ENCODE measurements at places on chromosomes 5 and 9.
A peak's percentile ranks its signal among the peaks of the same experiment; 100 is the strongest.

DNA sequence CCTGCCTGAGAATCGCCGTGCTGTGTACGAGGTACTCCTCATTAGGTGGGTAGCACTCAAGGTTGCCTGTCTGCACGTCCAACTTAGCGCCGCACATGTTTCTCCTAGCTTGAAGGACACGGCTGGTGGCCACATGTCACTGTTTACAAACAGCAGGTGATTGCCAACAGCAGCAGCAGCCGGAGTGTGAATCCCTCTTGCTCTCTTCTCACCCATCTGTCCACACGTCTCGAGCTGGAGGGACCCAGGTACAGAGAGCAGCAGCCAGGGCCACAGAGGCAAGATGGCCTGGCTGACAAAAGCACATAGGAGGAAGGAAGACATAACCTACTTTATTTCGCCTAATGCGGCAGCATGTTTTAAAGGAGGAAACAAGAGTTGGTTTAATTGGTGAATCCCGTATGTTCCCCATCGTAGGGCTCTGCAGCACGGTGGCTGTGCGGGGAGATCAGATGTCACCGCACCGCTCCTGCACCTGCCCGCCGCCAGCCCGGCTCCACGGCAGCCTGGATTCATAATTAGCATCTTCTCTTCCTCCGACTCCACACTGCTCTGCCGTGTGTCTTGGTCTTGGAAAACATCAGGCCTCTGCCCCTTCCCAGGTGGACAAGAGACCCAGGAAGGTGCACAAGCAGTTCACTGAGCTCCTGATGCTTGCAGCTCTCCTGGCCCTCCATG lies 201.6 kb upstream of the IRX1 start:
- DNase-seq = no peak

DNA sequence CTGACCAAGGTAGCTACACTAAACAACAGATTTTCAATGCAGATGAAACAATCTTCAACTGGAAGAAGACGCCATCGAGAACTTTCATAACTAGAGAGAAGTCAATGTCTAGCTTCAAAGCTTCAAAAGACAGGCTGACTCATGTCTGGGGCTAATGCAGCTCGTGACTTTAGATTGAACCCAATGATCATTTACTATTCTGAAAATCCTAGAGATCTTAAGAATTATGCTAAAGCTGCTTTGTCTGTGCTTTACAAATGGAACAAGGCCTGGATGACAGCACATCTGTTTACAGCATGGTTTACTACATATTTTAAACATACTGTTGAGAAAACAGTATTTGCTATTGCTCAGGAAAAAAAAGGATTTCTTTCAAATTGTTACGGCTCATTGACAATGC lies 54.9 kb downstream of the RICTOR start:
- no peak for DNase-seq

GRCh38 chr9:133166392-133166791 lies 2.7 kb upstream of the GBGT1 start:
- DNase-seq = no peak

DNA sequence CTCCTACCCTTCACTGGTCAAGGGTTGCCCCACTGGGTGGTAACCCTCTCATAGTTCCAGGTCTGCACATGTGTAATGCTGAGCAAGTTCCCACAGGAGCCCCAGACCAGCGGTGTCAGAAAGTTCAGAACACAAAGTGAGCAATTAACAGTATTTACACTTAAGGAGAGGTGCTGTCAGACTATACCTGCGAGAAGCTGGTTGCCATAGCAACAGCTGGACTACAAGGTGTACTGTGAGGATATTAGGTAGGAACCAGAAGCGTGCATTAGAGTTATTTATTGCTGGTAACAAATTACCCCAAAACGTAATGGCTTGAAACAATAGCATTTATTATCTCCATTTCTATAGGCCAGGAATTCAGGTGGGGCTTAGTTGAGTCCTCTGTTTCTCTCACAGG lies 317.0 kb upstream of the RPS23 start:
- DNase-seq = no peak

GRCh38 chr9:120405134-120405533 lies 174.8 kb downstream of the CDK5RAP2 start:
- DNase-seq = no peak

DNA sequence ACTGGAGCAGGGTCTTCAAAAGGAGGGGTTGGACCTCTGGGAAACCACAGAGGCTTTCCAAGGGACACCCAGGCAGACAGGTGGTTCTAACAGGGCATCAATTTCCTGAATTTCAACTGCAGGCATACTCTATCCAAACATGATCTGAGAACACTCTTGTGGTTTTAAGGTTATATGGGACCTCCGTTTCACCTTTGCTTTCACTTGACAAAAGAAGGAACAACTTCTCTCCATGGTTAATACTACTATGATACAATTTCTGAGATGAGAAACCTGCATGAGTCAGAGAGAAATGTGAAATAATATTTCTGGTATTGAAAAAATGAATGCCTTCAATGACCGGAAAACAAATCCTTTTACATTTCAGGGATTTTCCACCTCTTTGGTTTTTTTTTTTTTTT lies 28.0 kb upstream of the ERAP1 start:
- DNase-seq = no peak

DNA sequence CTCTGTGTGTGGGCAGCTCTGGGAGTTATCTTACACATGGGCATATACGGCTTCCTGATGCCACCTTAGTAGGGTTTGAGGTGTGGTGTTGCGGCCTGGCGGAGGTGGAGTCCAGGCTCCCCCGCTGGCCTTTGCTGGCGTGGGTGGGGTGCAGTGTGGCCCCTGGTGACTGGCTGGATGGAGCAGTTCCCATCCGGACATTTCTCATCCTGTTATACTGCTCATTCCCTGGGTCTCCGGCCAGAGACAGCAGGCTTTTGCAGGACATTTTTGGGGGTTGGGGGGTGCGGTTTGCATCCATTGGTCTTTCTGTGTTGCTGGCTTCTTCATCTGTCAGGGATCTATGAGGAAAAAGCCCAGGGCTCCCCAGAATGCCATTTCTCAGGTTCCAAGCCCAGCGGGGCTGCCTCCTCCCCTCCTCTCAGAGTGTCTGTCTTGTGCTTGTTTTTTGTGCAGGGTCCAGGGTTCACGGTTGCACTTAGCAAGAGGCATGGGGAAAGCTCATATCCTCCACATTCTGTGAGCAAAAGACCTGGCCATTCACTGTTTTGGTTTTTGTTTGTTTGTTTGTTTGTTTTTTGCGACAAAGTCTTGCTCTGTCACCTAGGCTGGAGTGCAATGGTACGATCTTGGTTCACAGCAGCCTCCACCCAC lies 22.3 kb downstream of the NDUFS6 start:
- no peak for DNase-seq

DNA sequence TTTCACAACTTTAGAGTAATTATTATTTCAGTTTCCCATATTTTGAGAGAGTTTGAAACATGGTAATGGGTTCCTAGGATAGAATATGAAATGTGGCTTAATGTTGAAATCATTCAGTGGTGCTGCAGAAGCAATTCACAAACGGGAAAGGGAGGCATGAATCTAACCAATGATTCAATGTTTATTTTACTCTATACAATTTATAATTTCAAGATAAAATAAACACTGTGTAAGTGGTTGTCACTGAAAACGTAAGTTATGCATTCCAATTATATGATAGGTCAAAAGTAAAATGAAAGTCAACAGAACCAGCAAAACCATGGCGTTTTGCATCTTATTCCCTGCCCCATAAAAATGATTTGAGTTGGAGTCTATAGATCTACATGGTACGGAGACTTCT lies 1207.1 kb upstream of the CDH18 start:
- no peak for DNase-seq

DNA sequence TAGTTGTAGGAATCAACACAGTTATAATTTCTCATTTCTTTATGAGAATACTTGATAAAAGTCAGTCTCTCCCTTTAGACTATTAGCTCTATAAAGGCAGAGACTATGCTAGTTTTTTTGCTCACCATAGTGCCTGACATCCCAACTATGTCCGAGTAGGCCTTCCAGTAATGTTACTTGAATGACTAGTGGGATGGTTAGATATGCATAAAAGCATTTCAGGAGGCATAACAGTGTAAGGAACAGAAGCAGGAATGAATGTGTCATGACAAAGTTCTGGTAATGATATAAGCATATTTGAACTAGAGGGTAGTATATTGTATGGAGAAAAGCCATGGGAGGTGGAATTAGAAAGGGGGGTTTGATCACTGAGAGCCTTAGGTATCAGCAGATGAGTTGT lies 77.4 kb upstream of the C5orf46 start:
- DNase-seq = no peak

DNA sequence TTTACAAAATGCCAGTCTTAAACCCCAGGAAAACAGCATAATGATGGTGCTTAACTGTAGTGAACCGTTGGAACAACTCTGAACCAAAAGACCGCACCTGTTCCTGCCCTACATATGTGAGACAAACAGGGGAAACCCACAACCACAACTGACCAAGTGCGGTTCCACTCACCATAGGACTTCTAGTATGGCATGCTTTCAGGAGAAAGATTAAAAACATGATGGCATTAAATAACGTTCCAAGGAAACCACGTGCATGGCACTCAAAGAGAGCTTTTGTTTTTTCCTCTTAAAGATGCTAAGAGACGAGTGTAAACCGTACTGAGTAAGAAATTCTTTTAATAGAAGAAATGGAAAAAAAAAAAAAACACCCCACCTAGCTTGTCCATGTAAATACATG lies 119.8 kb downstream of the SSBP2 start:
- DNase-seq = no peak

DNA sequence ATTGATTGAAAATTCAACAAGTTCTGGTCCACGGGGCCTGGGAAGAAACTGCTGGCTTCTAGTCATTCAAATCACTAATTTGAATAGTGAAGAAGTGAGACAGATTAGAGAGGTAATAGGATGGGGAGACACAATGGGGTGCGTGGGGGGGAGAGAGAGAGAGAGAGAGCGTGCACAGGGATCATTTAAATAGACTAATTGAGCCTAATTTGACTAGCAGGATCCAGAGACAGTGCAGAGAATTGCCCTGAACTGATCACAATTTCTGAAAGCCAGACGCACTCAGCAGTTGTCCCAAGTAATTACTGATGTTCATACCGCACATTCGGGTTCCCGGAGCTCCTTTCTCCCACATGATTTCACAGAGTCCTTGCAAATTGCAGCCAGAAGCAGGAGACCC lies 50.3 kb upstream of the C5orf58 start:
- no peak for DNase-seq

DNA sequence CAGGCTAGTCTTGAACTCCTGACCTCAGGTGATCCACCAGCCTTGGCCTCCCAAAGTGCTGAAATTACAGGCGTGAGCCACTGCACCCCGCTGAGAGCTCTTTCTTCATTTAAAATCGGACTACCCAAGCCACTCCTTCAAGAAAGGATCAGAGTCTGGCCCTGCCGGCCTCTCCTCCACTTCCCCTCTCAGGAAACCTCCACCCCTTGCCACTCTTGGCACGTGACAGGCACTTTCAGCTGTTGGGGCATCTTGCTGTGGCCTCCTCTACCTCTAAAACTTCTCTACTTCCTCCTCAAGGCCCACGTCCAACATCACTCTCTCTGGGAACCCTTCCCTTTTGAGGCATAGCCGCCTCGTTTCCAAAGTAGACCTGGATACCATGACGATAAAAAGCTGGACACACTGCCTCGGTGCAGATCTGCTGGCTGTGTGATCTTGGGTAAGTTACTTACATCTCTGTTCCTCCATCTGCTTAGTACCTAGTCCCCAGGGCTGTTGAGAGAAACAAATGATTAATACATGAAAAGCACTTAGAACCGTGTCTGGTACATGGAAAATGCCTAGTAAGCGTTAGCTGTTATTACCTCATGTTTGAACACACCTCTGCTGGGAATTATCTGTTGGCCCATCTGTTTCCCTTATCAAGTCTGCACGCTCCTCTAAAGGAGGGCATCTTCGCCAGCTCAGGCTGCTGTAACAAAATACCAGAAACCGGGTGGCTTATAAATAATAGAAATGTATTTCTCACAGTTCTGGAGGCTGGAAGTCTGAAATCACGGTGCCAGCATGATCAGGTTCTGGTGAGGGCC lies 55.3 kb downstream of the SMIM23 start:
- no peak for DNase-seq

GRCh38 chr5:143065996-143066522 lies 295.9 kb downstream of the ARHGAP26 start:
- DNase-seq = no peak

GRCh38 chr9:37947977-37948376 lies 44.0 kb upstream of the SLC25A51 start:
- no peak for DNase-seq

GRCh38 chr9:20636888-20637440 lies 14.7 kb upstream of the MLLT3 start:
- no peak for DNase-seq

DNA sequence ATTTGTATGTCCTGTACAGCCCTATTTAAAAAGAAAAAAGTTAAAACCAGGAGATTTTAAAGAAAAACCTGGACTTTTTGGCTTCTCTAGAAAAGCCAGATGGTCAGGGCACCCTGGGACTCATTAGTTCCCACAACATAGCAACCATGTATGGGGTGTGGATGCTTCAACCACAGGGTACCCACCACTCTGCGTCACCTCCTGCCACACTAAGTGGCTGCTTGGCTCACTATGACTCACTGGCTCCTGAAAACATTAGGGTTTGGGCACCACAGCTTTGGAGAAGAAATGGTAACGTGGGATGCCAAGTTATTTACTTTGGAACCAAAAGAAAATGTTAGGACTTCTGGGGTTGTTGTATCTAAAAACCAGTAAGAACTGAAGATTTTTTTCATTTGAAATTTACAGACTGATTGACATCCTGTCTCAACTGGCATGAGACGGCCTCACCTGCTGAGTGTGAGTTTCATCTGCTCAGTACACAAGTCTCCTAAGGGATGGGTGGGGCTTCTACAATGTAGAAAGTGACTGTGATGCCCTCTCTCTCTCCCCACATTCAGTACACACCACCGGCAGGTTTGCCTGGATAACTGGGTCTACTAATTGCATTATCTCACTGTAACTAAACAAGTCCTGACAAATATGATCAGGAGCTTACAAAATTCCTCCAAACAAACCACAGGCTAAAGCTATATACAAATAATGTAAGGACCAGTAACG lies 103.9 kb downstream of the ESM1 start:
- DNase-seq = no peak

GRCh38 chr9:134648701-134649530 lies 7.3 kb downstream of the COL5A1 start:
- no peak for DNase-seq

DNA sequence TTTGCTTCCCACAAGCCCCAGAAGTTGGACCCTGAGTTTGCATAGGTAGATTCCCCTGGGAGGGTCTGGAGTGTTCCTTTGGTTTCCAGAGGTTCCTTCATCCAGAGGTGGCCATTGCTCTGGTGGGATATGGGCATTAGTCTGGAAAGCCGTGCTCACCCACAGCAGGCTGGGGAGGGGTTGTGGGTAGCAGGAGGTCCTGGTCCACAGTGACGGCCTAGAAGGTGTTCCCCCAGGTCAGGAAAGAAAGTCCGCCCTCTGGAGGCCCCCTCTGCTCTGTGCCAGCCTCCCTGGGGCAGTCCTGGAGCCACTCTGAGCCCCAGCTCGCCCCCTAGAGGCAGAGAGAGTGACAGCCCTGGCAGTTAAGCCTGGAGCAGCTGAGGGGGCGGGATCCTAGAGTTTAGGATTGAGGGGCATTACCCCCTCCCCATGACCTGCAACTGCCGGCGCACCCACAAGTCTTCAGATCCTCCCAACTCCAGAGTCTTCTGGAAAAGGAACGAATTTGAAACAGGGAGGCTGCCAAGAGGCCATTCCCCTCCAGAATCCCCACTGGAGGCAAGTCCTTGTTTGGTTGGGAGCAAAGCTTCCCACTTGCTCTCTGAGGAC lies 36.8 kb downstream of the NDST1 start:
- DNase-seq = peak; percentile 29

Data from T1000 (cell line).